Fibroblast of villous mesenchyme (primary cell): ENCODE measurements at places on chromosomes 2 and 18. TPM values are rescaled to one million over a fixed set of nuclear protein-coding genes. Genes with fewer than 3 reads are reported as not detected.

DNA sequence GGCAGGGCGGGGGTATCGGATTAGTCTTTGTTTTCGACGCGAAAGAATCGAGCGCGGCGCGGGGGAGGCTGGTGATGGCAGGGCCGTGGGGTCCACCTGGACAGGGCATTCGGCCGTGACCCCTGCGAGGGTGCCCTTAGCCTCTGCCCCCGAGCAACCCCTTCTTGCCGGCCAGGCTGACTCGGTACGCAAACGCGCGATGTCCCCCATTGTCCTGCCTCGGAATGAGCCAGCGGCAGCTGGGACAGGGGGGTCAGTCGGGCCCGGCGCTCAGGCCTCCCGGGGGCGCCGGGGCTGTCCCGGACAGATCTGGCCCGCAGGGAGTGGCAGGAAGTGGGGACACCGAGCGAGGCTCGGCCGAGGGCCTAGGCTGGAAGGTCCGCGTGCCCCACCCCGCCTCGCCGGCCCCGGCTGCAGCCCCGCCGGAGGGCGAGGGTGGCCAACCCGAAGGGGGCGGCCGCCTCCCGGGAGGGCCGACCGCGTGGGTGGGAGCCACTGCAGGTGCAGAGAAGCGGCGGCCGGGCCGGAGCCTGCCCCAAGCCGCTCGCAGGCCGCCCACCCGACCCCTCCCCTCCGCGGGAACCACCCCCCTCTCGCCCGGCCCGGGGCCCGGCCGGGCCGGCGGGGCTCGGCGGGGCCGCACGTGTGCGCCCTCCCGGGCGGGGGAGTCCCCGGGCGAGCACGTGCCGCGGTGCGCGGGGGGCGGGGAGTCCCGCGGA, at the start of gene TET3:
Gene TET3 (plus strand): TSS at position 708 of the 719 bp plus-strand sequence. CDS start 1,494 bp downstream, outside the sequence.
- no peak for DNase-seq

The PTH2R gene
- total RNA-seq: 0.43 and 0.64 TPM in 2 replicates

The KCNG3 gene
- total RNA-seq: under 0.01 TPM in 1 of 2 replicates, not detected in the other

GRCh38 chr2:141699573-141699972, 431.2 kb downstream of the LRP1B start:
- no peak for DNase-seq

GRCh38 chr18:23532848-23533247, 29.5 kb downstream of the RMC1 start:
- peak; percentile 48 for DNase-seq

DNA sequence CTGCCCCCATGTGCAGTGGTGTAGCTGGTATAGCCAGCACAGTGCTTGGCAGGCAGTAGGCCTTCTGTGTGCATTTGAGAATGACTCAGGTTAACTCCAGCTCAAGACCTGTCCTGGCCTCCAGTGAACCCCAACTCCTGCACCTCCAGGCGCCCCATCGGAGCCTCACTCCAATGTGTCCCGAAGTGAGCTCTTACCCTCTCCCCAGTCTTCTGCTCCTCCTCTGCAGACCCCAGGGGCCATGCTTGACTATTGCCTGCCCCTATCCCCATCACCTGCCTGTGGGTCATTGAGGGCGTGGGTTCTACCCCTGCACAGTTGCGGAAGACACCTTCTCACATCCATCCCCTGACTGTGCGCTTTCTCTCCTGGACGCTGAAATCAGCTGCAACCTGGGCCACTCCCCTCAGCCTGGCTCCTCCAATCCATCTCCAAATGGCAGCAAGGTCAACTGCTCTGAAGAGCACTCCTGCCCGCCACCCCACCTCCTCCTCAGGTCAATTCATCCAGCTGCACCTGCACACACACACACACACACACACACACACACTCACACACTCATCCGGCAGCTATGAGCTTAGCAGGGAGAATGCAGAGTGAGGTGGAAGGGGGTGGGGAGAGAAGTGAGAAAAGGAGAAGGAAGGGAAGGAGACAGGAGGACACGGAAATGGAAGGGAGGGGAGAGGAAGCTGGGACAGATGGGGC, 130.3 kb upstream of the GLI2 start:
- no peak for DNase-seq

The IL1F10 gene
- total RNA-seq: not detected in 2 replicates

DNA sequence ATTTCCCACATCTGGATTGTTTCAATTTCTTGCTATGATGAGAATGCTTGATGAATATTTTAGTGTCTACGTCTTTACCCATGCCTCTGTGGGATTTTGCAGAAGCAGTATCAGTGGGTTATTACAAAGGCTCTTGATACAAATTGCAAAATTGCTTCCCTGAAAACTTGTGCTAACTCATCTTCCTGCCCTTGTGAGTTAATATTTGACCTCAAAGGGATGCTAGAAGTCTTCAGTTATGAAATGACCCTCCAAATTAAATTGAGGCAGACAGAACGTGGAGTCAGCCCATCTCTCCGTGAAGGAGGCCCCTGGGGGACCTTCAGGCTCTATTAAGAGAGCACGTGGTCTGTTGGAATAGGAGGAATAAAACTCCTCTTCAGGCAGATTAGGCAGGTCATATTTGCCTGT, 239.2 kb upstream of the HS6ST1 start:
- peak; percentile 78 for DNase-seq
